ENCODE measurements at places on chromosomes 4 and X.
A peak's percentile ranks its signal among the peaks of the same experiment; 100 is the strongest.

DNA sequence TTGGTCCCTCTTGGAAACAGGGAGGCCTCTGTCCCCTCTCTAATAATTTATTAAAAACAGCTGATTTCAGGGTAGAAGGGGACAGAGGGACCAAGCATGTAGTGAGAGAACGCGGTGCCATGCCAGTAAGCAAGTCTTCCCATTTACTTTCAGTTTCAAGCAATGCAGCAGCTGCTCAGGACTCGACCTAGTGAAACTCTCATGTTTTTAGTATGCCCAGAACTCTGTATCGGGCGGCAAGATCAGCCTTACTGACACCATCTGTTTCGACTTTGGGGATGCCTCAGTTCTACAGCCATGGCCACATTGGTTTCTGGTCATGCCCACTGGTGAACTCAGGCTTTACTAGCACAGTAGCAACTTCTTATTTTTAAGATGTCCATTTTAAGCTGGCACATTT, 40.6 kb downstream of the ZNF81 start:
- DNase-seq, result no peak

- DNase-seq, result no peak
Measured at GRCh38 chrX:149398027-149398426, 107.1 kb downstream of the IDS start.

DNA sequence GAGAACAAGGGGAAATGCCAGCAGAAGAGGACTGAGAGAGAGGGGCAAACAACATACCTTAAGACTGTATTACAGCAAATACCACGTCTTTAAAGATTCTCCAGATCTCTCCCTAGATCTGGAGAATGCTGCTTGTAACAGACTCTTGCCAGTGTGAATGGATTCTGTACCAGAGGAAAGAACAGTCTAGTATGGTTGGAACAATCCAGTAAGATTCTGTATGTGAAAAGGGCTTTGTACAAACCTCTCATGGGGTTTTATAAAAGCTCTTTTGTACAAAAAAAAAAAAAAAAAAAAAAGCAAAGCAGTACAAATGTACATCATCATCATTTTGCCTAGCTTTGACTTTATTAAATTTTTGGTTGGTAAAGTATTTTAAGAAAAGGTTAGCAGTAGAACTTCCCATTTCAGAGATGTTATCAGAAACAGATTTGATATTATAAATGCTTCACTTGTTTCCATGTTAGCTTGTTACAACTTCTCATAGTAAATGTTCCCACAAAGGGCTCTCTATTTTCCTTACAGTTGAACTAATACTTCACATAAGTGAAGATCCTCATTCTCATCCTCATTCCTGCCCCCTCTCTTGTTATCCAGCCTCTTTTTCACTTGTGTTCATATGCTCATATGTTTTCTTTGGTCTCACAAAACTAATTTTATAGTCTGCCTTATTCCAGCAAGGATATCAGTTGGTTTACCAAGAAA, 144.2 kb downstream of the EDA start:
- DNase-seq, result no peak

GRCh38 chr4:16745009-16745635, 153.3 kb downstream of the LDB2 start:
- DNase-seq, result no peak

DNA sequence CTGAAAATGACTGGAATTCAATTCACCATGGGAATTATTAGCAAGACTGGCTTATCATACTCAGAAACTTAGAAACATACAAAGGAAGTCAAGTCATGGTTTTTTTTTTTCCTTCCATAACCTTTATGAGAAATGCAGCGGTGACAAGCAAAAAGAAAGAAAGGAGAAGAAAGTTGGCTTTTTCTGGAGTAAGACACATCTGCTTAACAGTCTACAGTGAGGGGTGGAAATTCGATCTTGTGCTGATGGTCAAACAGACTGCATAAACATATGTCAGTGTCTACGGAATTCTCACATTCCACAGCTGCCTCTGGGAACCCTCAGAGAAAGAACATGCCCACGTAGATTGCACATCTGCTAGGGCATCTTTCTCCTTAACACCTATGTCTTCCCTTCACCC, 54.6 kb downstream of the PROM1 start:
- no peak for DNase-seq

DNA sequence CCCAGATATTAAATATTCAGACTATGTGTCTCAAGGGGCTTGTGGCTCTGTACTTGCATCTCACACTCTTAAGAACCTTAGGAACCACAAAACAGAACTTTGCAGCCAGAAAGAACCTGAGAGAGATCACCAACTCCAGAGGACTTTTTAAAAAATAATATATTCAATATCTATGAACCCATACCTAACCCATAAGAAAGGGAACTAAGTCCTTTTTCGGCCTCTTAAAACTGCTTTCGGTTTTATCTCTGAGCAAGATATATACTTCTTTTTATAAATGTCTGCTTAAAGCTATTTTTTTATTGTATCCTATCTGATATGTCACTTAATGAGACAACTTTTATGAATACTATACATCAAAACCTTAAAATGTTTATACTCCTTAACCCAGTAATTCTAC, 10.9 kb downstream of the SMARCA1 start:
- DNase-seq, result no peak

DNA sequence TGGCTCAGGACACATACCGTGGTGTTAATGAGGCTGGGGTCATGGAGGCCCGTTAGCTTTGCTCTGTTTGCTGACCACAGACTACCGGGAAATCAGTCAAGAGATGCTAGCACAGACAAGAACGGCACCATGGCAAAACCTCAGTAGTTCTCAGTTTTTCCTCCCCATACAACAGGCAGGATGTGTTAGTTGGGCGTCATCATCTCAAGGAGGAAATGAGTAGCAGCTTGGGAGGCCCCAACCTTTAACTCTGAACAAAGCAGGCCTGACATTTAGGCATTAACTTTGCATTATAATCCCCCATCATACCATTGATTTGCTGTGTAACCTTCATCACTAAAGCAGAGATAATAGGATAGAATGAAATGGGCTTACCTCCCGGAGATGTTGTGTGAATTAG, 714.2 kb downstream of the RPA4 start:
- DNase-seq, result peak; percentile 3

DNA sequence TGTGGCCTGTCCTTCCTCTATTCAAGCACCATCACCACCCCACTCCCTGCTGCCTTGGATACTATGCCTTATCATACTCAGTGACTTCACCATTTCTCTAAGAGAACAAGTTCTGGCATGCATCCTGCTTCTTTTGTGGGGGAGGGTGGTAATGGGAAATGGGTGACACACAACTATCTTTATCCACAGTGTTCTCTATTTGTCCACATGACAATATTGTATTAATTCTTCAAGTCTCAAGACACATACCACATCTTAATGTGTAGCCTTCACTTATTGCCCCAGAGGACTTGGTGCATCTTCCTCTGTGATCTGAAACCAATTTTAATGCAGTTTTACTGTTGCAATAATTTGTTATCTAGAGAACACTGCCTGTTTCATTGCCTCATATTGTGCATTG, 29.3 kb upstream of the UGT2B7 start:
- no peak for DNase-seq

GRCh38 chrX:13123857-13124345, 79.5 kb upstream of the FAM9C start:
- DNase-seq, result no peak

DNA sequence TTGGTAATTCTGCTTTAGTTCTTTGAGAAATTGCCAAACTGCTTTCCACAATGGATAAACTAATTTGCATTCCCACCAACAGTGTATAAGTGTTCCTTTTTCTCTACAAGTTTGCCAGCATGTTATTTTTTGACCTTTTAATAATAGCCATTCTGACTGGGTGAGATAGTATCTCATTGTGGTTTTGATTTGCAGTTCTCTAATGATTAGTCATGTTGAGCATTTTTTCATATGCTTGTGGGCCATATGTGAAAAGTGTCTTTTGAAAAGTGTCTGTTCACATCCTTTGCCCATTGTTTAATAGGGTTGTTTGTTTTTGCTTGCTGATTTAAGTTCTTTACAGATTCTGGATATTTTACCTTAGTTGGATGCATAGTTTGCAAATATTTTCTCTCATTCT, 25.9 kb downstream of the ENPEP start:
- no peak for DNase-seq

- no peak for DNase-seq
Measured at GRCh38 chr4:135238940-135239339, 1037.4 kb upstream of the PABPC4L start.

Data from stimulated activated CD4-positive, alpha-beta T cell treated with anti-CD3 and anti-CD28 coated beads, Interleukin-12 subunit alpha, Interleukin-12 subunit beta, amount 100 ng/mL, for 48 hours (primary cell).